Mammary microvascular endothelial cell (primary cell): ENCODE measurements at places on chromosomes 3 and 15. TPM values are rescaled to one million over a fixed set of nuclear protein-coding genes. Genes with fewer than 3 reads are reported as not detected.

The EHHADH gene
- total RNA-seq = 4.2 and 4.3 TPM in 2 replicates

The RUBCN gene
- total RNA-seq = 18.2 and 39.0 TPM in 2 replicates

The GOLGA6L4 gene
- total RNA-seq = 0.74 and 4.7 TPM in 2 replicates

The ACTRT3 gene
- total RNA-seq = 6.1 and 6.7 TPM in 2 replicates

The TUSC7 gene
- not detected in 2 replicates for total RNA-seq

The LSAMP gene
- not detected in 2 replicates for total RNA-seq

The BLM gene
- 9.8 and 10.5 TPM in 2 replicates for total RNA-seq

The TXNRD3 gene
- 5.5 and 6.2 TPM in 2 replicates for total RNA-seq

The RTP1 gene
- not detected in 2 replicates for total RNA-seq

The MKRN2 gene
- 32.8 and 34.7 TPM in 2 replicates for total RNA-seq

The PRICKLE2 gene
- 0.84 and 1.9 TPM in 2 replicates for total RNA-seq

The PRR20G gene
- not detected in 2 replicates for total RNA-seq

The CHCHD4 gene
- 14.7 and 14.8 TPM in 2 replicates for total RNA-seq

The SERINC4 gene
- total RNA-seq = 0.05 TPM in 1 of 2 replicates, not detected in the other

The EXOSC7 gene
- total RNA-seq = 46.8 and 53.3 TPM in 2 replicates

The NPAP1 gene
- total RNA-seq = not detected in 2 replicates

The GOLGA8R gene
- total RNA-seq = 0.20 TPM in 1 of 2 replicates, not detected in the other
